ENCODE measurements at places on chromosomes 5 and 9.

- no peak for DNase-seq
- peaks cover 8% of the 10 kb centered on the region for H3K4me1 ChIP-seq
- H3K27ac ChIP-seq, result no peak overlapping the region
- no peak overlapping the region for H3K4me3 ChIP-seq
- H3K27me3 ChIP-seq, result peaks cover 21% of the 10 kb centered on the region
Measured at GRCh38 chr9:91896097-91896496, 53.9 kb downstream of the ROR2 start.

GRCh38 chr9:122221183-122221811 is 7.5 kb downstream of the LHX6 start:
- peaks cover 96% of the 10 kb centered on the region for H3K27me3 ChIP-seq
- peaks cover 19% of the 10 kb centered on the region for H3K4me1 ChIP-seq
- no peak overlapping the region for H3K4me3 ChIP-seq
- no peak for DNase-seq
- H3K36me3 ChIP-seq, result no peaks in the 10 kb centered on the region
- no peak overlapping the region for H3K27ac ChIP-seq

GRCh38 chr9:60545878-60546385 is 368.3 kb upstream of the SPATA31A5 start:
- H3K27ac ChIP-seq, result no peak overlapping the region
- no peaks in the 10 kb centered on the region for H3K27me3 ChIP-seq
- H3K4me3 ChIP-seq, result no peak overlapping the region

DNA sequence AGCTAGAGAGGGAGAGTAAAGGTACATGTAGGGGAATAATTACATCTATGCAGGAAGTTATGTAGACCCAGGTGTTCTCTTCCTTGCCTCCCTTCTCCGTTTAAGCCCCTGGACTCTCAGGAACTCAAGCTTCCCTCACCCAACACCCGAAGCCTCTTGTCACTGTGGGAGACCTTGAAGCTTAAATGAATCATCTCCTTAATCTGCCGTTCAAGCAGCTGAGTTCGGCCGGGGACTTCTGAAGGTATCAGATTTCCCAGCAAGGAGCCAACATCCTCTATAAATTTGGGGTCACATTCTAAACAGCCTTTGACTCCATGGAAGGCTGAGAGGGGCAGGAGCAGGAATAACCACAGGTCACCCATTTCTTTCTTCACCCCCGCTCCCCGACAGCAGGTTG is 412 bp downstream of the IZUMO3 start:
- H3K27ac ChIP-seq, result no peak overlapping the region
- no peak overlapping the region for H3K4me3 ChIP-seq
- no peaks in the 10 kb centered on the region for H3K4me1 ChIP-seq
- no peak for DNase-seq
- no peaks in the 10 kb centered on the region for H3K27me3 ChIP-seq

DNA sequence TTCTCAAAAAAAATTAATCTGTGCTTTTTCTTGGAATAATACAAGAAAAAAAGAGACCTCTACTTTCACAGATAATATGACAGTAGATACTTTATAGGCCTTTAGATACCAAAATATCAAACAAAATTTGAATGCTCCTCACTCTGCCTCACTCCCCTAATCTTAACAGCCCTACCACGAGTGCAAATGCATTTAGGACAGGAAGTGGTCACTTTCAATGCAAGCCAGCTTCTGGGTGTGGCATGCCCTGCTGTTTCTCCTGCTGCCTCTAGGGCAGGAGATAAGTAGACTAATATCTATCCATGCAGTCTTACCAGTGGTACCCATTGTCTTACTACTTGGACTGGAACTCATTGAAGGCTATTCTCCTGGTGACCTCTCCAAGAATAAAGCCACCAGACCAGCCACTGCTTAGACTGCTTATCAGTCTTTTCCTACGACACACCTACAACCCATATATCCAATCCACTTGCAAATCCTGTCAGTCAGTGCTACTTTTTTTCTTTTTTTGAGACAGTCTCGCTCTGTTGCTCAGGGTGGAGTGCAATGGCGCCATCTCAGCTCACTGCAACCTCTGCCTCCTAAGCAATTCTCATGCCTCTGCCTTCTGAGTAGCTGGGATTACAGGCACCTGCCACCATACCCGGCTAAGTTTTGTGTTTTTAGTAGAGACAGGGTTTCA is 23.0 kb downstream of the FRRS1L start:
- no peak overlapping the region for H3K4me3 ChIP-seq
- no peak overlapping the region for H3K27ac ChIP-seq
- no peaks in the 10 kb centered on the region for H3K36me3 ChIP-seq
- no peaks in the 10 kb centered on the region for H3K4me1 ChIP-seq
- no peak for DNase-seq
- peaks cover 38% of the 10 kb centered on the region for H3K27me3 ChIP-seq

- peaks cover 42% of the 10 kb centered on the region for H3K36me3 ChIP-seq
- H3K4me1 ChIP-seq, result peaks cover 5% of the 10 kb centered on the region
- H3K27ac ChIP-seq, result no peak overlapping the region
Measured at GRCh38 chr9:85987236-85987635, 46.3 kb downstream of the NAA35 start.

- H3K27ac ChIP-seq, result peak overlapping the region; percentile 92
- H3K4me3 ChIP-seq, result peak overlapping the region; percentile 86
- DNase-seq, result no peak
Measured at GRCh38 chr5:43555895-43556606, 826 bp downstream of the PAIP1 start.

GRCh38 chr5:126263591-126264184 is 159.5 kb upstream of the GRAMD2B start:
- no peak overlapping the region for H3K4me3 ChIP-seq
- peaks cover 7% of the 10 kb centered on the region for H3K36me3 ChIP-seq
- H3K27ac ChIP-seq, result no peak overlapping the region
- no peaks in the 10 kb centered on the region for H3K4me1 ChIP-seq
